Activated T-cell treated with anti-CD3 and anti-CD28 coated beads, Interleukin-2, amount 50 U/mL, for 4 hours (primary cell): ENCODE measurements at places on chromosomes 13 and 19.

DNA sequence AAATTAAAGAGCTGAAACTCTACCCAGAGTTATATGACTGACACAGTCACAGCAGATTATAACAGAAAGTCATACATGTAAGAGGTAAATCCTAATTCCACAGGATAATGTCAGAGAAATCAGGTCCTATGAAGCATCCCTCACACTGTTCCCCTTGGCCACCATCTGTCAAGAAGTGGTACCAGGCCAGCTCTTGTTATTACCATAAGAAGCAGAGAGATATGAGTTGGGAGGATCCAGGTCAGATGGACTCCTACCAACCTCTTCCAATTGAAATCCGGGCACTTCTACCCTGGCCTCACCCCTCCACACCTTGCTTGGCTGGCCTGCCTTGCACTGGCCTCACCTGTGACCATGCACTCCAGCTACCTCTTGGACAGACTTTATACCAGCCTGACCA is 353.2 kb downstream of the DNAJC15 start:
- no peak for DNase-seq

DNA sequence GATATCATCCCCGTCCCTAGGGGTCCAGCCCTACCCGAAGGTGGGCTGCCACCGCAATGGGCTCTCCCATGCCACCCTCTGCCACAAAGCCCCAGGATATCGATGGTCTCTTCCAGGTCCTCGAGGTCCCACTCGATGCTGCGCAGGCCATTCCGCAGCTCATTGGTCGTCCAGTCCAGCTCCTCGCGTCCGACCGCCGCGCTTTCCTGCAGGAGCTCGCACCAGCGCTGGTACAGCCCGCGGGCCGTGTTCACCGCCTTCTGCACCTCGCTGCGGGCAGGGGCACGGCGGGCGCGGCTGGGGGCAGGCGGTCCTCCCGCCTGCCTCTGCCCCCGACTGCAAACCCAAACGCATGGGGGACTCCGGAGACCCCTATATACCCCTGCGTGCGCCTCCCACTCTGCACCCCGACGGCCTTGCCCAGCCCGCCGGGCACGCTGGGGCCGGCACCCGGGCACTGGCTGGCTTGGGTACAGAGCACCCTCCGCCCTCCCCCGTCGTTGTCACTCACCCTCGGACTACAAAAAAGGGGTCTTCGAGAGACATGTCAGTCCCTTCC is 468 bp downstream of the STX10 start:
- no peak for DNase-seq

DNA sequence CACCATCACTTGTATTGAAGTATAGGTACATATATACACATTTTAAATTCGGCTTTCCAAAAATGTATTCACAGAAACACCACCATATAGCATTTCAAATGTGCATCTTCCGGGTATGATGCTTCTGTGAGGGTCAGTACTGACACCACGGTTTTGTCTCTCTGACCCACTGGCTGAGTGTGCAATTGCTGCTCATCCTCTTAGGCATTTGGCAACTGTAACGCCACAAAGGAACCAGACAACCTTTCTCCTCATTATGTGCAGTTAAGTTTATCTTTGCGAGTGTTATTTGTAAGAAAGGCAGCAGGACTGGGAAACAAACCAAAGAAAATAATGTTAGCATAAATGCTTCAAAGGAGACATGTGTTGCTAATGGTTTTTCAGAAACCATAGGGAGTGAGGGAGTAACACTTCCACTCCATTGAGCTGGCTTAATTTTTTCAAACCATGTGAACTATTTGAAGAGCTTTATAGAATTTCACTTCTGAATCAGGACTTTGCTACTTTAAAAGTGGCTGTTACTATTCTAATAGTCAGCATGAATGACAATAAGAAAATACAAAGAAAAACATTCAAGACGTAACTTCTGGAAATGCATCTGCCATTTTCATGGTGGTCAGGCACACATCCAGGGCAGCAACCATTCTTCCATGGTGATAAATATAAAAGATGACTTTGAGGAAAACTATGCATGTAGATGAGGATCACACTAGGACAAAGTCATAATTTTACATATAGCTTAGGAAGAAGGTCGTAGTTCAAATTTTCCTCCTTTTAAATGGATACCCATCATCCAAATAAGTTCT is 423.3 kb downstream of the MZT1 start:
- DNase-seq, result no peak

GRCh38 chr13:46621792-46622629 is 69.0 kb downstream of the LRCH1 start:
- no peak for DNase-seq

DNA sequence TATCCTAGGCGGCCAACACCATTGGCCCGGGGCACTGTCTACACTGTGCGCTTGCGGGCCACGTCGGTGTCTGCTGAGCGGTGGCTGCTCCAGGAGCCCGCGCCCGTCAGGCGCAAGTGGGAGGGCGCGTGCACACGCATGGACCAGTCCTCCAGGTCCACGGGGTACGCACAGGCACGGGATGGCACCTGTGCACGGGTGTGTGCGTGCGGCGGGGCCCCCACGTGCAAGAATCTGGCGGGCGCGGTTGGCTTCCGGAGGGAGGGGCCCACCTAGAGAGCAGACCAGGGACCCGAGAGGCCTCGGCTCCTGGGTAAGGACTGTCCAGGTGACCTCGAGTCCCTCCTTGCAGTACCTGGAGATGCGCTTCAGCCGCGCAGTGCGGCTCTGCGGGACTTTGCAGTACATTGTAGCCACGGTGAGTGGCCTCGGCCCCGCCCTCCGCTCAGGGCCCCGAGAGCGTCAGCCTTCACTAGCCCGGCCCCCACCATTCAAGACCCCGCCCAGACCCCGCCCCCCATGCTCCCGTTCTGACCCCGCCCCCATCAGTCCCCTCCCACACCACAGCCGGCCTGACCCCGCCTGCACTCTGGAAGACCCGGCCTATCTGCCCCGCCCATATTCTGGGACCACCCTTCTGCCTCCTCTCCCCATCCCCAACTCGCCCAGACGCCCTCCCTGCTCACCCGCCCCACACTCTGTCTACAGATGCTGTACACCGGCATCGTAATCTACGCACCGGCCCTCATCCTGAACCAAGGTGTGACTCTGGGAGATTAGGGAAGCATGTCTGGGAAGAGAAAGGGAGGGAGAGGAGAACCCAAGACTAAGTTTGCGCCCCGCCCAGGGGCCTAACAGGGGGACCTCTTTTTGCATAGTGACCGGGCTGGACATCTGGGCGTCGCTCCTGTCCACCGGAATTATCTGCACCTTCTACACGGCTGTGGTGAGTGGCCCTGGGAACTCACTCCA is 2.3 kb downstream of the SLC5A5 start:
- peak; percentile 61 for DNase-seq

GRCh38 chr19:56114051-56114777 is 6.9 kb downstream of the ZNF787 start:
- no peak for DNase-seq

- DNase-seq, result no peak
These were observed 10.0 kb downstream of the IQCN start for GRCh38 chr19:18264137-18264854.

- DNase-seq, result no peak
These were observed 6.3 kb downstream of the FGF9 start for GRCh38 chr13:21677075-21677623.

GRCh38 chr13:34277936-34278335 is 460.0 kb downstream of the RFC3 start:
- DNase-seq, result no peak

- no peak for DNase-seq
These were observed 276.7 kb downstream of the SLC7A1 start for GRCh38 chr13:29318741-29319140.

DNA sequence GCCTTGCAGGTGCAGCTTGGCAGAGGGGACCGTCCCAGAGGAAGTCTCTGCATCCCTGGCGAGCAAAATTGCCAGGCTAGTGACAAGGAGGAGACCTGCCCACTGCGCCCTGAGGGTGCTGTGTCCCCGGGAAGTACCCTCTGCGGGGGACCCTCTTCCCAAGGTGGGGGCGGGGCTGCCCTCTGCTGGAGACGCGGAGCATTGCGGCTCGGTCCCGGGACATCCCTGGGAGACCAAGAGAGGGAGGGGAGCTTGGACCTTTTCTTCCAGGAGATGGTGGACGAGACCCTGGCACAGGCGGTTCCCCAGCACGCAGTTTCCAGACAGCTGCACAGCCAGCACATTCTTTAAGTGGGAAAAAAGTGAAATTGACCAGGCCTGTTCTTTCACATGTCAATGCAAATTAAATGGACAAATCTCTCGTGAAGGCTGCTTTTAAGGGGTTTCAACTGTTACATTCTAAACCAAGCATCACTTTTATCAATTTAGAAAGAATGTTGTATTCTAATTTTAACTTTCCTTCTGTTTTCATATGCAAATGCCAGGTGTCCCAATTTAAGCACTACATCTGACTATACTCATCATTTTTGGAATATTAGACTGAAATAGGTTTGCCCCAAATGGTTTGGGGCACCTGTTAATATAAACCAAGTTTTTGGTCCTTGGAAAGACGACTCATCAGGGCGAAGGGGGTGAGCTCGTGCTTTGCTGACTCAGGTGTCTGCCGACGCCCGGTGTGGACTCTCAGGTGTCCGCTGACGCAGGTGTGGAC is 60.7 kb downstream of the MCF2L start:
- peak; percentile 57 for DNase-seq

DNA sequence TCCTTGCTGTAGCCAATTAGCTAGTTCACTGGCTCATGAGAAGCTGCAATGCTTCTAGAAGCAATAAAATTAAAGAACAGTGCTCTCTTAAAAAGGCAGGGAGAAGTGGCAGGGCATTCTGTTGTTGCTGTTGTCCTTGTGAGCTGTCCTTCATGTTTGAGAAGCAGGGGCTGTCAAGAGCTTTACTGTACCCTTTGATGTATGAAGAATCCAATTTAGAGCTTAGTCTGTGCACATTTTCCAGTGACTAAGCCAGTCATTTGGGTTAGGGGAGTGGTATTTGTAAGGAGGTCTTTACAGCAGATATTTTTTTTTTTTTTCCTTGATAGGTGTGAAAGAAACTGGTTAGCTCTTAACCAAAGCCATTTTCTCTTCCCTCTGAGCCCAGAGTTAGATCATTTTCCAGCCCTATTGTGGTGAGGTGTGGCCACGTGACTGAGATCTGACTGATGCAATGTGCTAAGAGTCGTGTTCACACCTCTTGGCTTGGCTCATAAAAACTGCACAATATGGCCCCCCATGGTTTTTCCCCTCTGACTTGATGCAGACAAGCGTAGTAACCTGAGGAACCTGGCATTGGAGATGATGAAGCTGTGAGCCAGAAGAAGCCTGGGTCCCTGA is 309.6 kb upstream of the TMTC4 start:
- no peak for DNase-seq

DNA sequence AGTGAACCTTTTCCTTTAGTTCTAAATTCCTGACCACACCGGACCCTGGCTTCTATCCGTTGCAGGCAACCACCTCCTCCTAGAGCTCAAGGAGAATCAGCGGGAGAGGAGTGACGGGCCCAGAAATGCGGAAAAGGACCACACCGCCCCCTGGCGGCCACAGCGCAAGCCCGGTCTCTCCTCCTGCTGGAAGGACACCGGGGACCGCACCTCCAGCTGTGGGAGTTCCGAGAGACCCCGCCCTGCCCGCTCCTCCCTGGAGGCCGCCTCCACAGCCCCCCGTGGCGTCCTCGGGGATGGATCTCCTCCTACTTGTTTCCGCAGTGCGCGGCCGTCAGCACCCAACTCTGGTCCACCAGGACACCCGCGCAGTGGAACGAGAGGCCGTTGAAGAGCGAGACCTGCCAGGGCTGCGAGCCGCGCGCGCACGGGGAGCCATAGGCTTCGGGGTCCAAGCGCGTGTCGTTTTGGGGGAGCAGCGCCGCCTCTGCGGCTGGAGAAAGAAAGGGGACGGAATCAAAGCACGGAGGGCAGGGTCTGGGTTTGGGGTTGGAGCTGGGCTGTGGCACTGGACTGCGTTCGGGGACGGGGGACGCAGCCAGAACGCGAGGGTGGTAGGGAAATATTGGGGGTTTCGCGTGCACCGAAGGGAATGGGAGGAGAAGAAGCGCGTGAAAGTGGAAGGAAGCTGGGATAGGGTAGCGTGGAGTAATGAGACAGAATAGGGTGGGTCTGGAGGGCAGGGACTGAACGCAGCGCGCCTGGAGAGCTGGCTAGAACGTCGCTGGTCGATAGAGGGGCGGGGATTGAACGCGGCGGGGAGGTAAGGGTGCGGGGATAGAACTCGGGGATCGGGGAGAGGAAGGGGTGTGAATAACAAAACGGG is 2.5 kb downstream of the KLK10 start:
- DNase-seq, result peak; percentile 40

DNA sequence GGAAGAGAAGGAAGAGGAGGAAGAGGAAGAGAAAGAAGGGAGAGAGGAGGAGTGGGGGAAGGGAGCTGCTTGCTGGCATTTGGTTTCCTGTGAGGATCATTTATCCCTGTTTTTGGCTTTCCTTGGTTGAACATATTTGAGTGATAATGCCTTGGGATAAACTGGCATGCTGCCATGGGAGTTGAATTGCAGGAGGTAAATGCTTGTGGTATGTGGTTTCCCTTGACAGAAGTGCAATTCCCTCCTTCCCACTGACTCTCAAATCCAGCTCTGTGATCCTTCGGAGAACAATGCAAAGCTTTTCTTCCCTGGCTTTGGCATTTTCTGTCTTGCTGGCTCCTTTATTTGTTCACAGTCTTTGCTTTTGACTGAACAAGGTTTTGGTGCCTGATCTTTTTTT is 27.2 kb upstream of the CBY2 start:
- DNase-seq, result no peak

DNA sequence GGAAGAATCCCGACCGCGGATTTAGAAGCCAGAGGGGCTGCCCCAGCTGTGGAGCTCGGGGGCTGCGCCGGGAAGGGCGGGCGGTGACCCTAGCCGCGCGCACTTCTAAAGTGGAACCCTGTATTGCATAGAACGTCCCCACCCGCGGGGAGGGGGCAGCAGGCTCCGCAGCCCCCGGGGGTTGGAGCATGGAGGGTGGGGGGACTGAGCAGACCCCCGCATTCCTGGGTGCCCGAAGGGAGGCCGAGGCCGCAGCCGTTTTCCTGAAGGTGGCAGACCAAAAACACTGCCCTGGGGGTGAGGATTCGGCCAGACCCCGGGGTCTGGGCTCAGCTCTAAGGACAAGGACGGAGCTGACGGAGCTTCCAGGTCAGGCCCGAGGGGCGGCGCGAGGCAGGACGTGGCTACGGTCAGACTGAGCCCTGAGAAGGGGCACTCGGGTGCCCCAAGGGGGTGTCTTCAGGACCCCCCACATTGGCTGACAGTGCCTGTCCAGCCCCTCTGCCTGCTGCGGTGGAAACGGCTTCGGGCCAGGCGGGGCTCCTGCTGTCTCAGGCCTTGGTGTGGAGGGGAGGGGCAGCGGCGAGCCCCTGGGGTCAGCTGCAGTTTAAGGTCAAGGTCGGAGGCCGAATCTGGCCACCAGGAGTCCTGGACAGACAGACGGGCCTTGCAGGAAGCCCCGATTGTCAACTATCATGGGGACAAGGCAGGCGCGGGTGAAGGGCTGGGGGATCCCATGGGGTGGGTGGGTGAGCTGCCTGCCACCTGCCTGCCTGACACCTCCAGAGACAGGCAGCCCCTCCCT is 12.6 kb downstream of the MKNK2 start:
- DNase-seq, result no peak

- no peak for DNase-seq
These were observed 23.0 kb downstream of the PPP1R37 start for GRCh38 chr19:45115809-45116615.

GRCh38 chr19:50705422-50706019 is 14.1 kb downstream of the SHANK1 start:
- DNase-seq, result no peak
